ENCODE measurements at places on chromosomes 12 and 14.

DNA sequence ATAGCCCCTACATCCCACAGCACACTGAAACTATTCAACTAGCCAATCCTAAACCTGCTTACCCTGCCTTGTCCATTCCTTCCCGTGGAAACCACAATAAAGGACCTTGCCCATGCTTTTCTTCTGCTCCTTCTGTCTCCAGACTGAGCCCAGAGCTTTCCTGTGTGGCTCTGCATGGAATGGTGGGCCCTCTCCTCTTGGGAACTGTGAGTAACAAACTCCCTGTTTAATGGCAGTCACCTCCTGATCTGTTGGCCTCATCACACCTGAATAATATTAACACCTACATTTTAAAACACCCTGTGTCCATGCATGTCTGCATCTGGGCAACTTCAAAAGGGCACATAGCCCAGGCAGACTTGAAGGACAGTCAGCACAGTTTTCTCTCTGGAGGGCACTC lies 12.4 kb downstream of the LGR5 start:
- DNase-seq: no peak

DNA sequence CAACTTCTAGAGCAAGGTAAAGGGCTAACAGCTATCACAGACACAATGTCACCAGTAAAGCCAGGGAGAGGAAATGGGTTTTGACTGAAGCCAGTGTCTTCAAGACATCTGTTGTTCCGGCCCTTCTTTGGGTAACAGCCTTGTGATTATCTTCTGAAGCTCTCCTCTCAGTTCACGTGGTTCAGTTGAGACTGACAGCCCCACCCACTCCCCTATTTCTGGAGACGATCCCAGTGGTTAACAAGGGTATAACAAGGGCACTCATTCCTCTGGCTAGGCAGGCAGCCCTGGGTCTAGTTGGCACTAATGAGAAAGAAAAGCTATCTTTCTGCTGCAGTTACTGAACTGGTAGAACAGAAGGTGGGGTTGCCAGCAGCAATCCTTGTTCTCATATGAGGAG lies 6.9 kb downstream of the GNPTAB start:
- DNase-seq: peak; percentile 77

DNA sequence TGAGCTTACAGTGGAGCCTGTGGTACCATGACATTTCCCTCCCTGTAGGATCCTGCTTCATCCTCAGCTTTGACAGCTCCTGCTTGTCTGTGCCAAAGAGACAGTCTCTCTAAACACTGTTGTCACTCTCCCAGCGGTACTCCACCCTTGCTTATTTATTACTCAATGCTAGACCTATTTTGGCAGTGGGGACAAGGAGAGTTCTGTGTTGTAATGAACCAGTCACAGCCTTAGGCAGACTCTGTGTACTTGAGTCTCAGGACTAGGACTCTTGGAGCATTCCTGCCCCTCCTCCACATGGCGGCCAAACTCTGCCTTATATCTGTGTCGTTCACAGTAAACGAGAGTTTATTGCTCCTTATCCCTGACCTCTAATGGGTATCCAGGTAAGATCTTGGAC lies 70.9 kb downstream of the PIK3C2G start:
- DNase-seq: no peak

GRCh38 chr14:100018482-100018881 lies 46.7 kb upstream of the EVL start:
- DNase-seq: no peak

DNA sequence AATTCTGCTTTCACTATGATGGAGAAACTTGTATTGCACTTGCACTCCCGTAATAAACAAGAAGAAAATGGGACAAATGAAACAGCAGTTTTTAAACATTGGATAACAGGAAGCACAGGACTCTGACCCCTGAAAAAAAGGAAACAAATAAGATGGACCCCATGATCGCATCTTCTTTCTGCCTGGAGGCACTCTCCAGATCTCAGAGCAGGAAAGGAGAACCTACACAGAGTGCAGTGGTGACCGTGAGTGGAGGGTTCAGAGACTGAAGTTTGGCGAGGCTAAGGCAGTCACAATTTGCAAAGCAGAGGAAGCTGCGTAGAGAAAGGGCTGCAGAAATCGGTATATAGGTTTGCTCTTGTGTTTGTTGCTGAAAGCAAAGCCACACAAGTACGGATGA lies 6.1 kb upstream of the FGF6 start:
- DNase-seq: no peak

GRCh38 chr12:69404851-69405565 lies 45.5 kb downstream of the YEATS4 start:
- DNase-seq: no peak

- DNase-seq: no peak
Observed at GRCh38 chr12:66393890-66394289, 91.6 kb downstream of the HELB start.

DNA sequence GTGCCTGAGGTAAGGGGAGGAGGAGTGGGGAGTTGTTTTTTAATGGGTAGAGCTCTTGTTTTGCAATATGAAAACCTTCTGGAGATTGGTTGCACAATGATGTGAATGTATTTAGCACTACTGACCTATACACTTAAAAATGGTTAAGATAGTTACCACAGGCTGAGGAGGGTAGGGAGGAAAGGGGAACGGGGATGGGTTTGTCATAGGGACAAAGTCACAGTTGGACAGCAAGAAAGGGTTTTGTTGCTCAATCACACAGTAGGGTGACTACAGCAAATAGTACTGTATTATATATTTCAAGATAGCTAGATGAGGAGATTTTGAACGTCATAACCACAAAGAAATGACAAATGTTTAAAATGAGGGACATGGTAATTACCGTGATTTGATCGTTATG lies 1562.4 kb downstream of the AACS start:
- DNase-seq: no peak

DNA sequence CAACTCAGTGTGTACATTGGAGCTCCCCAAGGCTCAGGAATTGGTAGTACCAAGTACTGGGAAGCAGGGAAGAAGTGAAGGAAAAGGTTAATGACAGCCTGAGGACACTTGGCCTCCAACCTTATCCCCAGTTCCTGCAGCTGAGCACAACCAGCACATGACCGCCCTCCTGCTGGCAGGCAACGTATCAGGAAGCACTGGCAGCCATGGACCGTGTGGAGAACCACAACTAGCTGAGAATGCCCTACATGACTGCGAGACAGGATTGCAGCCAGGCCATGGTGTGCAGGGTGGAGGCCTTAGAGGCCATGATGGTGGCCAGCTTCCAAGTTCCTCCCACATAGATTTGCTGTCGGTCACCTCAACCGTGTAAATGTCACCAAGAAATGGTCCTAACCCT lies 26.8 kb downstream of the PYGL start:
- no peak for DNase-seq

GRCh38 chr12:2930865-2931264 lies 28.3 kb upstream of the TEAD4 start:
- DNase-seq: no peak

DNA sequence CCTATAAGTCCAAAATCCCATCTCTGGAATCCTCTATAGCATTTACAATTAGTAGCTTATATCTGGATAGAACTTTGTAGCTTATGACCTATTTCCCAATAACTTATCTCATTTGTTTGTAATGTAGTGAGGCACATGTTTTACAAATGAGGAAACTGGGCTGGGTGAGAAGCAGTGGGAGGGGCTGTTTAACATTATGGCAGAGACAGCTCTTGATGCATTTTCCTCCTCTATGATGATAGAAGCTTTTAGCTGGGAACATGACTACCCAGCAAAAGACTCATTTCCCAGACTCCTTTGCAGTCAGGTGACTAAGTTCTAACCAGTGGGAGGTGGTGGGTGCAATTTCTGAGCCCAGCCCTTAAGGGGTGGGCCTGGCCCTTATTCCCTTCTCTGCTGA lies 179.7 kb downstream of the TTC8 start:
- DNase-seq: no peak

- no peak for DNase-seq
Observed at GRCh38 chr12:12714276-12715021, 2.7 kb upstream of the CDKN1B start.

- no peak for DNase-seq
Observed at GRCh38 chr12:109737631-109738030, 24.0 kb downstream of the FAM222A start.

All from putamen (tissue), 1 donor.